ENCODE measurements at places on chromosomes 1 and 21.

- no peak for DNase-seq
Observed at GRCh38 chr1:160718210-160718609, 6.6 kb upstream of the CD48 start.

GRCh38 chr21:39196310-39196709, 13.1 kb upstream of the PSMG1 start:
- no peak for DNase-seq

DNA sequence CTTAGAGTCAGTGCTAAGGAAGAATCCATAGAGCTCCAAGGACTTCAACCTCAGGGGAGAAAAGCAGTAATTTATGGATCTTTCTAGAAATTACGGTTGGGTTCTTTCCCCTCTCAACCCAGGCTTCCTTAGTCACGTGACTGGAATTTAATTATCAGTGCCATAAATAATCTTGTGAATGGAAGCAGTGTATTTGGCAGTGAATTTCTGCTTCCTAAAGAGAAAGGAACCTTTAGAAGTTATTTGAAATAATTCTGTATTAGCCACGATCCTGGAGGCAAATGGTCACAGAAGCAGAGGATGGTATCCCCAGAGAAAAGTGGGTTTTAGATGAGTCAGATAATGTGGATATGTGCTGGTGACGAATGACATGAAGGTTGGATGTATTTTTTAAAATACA, 89.6 kb downstream of the NFIA start:
- DNase-seq = no peak

GRCh38 chr1:228066891-228067654, 15.4 kb upstream of the ARF1 start:
- DNase-seq = no peak

- no peak for DNase-seq
Observed at GRCh38 chr1:96416111-96416595, 305.4 kb upstream of the PTBP2 start.
